ENCODE measurements at places on chromosomes 12 and 14.

DNA sequence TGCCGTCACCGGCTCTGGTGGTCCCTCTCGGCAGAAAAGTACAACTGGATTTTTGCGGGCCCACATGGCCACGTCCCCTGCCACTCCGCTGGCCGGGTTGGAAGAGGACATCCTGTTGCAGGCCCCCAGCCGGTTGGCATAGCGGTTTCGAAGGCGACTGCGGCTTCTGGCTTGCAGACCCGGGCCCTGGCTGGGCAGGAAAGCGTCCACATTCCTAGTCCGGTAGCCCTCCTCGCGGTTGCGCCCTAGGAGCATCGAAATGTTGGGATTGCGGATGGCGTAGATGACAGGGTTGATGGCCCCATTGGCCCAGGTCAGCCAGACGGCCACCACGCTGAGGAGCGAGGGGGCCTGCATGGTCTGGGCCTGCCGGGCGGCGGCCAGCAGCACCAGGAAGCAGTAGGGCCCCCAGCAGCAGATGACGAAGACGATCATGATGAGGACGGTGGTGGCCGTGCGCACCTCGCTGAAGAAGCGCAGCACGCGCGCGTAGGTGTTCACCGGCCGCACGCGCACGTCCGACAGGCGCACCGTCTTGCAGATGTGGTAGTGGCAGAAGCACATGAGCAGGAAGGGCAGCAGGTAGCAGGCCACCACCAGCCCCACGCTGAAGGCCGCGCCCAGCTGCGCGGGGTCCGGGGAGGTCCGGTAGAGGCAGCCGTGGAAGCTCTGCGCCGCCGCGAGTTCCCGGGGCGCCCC, 1.2 kb downstream of the GPR135 start:
- no peak for DNase-seq

- no peak for DNase-seq
These were observed 123.9 kb upstream of the CCDC198 start for GRCh38 chr14:57617510-57617909.

DNA sequence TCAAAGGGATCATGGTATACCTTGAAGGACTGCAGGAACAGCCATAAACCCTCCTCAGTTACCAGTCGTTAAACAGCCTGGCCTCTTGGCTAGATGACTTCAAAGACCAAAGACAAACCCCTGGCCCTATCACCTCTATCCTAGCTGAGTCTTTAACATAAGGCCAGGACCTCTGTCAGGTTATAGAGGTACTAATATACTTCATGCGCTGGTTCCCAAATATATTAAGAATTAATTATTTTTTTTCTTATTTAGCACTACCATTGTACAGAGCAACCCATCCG, 459.8 kb downstream of the RAD51B start:
- DNase-seq: no peak

DNA sequence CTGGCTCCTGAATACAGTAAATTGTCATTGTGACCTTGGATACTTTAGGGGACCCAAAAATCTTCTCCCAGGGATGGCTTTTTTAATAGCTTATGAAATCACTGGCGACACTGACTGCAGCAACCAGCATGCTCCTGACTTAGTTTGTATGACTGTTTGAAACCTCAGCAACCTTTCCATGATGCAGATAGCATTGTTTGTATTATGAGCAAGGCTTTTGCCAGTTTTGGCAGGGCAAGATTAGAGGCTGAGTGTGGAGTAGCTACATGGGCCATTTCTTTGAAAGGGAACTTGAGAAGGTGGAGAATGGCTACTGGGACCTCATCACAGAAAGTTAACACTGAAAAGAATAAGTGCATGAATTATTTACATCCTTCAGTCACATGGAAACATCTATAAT, 50.9 kb downstream of the SLC4A8 start:
- DNase-seq: no peak

DNA sequence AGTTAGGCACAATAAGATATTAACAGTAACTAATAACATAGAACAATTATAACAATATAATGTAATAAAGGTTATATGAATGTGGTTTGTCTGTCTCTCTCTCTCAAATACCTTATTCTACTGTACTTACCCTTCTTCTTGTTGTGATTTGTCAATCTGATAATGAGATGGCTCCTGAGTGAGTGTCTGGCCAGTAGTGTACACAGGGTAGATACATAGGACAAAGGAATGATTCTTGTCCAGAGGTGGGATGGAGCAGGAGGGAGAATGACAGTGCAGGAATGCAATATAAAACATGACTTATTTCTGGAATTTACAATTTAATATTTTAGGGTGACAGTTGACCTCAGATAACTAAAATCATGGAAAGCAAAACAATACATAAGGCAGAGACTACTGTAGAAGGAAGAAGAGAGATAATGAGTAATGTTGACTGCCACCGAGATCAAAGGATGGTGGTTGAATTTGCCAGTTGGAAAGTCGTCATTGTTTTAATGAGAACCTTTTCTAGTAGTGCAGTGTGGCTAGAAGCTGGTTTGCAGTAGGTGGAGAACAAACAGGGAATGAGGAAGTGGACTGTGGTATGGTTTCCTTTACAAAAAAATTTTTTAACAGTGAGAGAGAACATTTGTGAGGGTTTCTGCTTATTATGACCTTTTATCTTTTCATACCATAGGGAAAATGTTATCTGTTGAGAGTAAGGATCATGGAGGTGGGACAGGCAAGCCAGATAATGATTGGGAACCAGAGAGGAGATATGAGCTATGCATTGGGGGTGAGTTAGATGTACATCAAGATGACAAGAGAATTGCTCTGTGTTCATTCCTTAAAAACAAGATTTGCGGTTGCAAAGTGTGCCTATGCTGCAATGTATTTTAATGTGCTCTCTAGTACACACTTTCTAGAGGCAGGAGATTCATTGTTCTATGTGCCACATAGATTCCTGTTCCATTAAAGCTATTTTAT, 458.3 kb downstream of the BTG1 start:
- DNase-seq: no peak

DNA sequence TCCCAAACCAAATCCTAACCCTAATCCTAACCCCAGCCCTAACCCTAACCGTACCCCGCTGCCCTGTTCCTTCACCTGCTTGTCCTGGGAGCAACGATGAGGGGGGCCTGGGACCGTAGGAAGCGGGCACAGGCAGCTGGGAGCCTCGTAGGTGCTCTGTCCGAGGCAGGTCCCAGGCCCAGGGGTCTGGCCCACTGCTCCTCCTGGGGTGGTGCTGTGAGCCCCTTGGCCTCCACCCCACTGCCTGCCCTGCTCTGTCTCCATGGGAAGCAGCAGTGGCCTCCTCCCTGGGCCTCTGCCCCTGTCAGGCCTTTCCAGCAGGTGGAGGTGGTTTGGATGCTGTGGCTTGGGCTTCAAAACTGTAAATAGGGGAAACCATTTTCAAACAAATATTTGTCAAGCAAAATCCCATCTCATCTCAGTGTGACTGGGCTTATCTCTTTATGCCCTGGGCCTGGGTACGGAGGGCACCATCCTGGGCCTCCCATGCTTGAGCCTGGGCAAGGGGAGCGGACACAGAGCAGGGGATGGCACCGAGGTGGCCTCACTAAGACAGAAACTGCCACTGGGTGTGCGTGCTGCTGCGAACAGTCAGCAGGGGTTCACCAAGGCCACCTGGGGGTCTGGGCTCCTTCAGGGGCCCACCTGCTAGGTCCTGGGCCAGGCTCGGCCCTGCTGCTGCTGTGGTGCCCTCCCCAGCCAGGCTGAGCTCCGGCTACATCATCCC, 3.7 kb upstream of the BEGAIN start:
- DNase-seq: no peak

- DNase-seq: no peak
These were observed 54.4 kb upstream of the RIMBP2 start for GRCh38 chr12:130770413-130771028.

GRCh38 chr12:113092607-113093408, 36.3 kb downstream of the DTX1 start:
- no peak for DNase-seq

All from activated CD8-positive, alpha-beta memory T cell treated with anti-CD3 and anti-CD28 coated beads for 1 hour (primary cell).